Activated naive CD8-positive, alpha-beta T cell treated with anti-CD3 and anti-CD28 coated beads for 36 hours (primary cell): ENCODE measurements at places on chromosomes 6 and 20. TPM values are rescaled to one million over a fixed set of nuclear protein-coding genes. Genes with fewer than 3 reads are reported as not detected.

- DNase-seq = no peak
Measured at GRCh38 chr6:134082191-134082590, 29.8 kb upstream of the SLC2A12 start.

DNA sequence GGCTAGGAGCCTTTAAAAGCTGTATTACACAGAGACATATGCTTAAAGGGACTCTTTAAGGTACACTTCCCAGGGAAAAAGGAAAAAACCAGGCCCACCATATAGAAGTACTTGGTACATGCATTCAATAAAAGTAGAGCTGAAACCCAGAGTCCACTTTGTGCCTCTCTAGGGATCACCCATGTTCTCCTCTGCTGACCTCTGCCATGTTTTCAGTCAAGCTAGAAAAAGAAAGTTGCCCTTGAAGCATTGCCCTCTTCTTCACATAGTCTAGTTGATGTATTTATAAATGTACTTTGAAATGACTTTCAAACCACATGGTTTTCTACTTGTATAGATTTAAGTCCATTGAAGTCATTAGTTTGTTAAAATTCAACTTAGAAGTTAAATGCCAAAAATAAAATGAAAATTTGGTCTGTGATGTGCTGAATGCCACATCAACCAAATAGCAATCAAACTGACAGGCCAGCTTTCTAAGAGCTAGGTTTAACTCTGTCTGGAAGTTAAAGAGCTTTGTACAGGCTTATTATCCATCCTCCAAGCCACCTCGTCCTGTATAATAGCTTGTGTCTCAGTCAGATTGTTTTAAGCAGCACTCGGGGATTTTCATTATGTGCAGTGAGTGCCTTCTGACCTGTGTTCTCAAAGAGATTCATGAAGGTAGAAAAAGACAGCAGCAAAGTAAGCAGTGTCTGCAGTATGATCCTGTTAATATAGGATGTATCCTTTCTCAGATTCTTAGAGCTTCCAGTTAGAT, 238.6 kb upstream of the PLN start:
- DNase-seq = no peak

DNA sequence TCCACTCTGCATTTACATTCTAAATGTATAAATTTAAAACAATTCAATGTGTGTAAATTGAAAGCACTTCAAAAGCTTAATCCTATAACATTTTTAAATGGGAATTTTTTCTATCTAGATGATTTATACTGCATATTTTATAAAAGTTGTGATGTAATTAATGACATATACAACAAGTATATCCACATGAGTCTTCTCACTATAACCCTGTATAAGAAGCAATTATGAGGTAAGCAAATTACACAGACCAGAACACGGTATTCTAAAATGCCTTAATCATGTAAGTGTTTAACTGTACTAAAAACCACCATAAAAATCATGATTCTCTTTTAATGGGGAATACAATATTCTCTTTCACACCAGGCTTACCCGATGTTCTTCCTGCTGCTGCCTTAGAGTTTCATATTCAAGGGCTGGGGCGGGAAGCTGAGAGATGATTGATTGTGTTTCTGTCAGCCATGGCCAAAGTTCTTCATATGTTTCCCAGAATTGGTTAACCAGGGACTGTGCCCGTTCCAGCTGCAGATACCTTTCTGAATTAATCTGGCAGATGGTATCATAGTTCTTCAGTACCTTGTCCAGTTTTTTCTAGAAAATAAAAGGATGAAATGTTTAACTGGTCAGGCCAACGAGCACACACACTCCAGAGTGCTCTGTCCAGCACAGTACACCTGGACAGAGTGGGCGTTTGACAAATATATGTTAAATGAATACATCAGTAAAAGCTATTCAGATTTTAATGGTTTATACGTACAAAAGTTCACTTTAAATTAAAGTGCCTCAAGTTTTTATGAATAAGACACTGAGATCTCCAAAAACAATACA, 127.4 kb downstream of the DST start:
- no peak for DNase-seq

Gene GNAS-AS1
- 1.3 TPM for total RNA-seq

Gene COL21A1
- total RNA-seq = not detected

Gene MYH7B
- 0.33 TPM for total RNA-seq

GRCh38 chr20:36267605-36268381, 31.5 kb downstream of the AAR2 start:
- no peak for DNase-seq

- peak; percentile 24 for DNase-seq
Measured at GRCh38 chr6:37783025-37783855, 36.3 kb upstream of the ZFAND3 start.

Gene RIPOR3
- not detected for total RNA-seq

Gene DEFB121
- total RNA-seq = not detected

DNA sequence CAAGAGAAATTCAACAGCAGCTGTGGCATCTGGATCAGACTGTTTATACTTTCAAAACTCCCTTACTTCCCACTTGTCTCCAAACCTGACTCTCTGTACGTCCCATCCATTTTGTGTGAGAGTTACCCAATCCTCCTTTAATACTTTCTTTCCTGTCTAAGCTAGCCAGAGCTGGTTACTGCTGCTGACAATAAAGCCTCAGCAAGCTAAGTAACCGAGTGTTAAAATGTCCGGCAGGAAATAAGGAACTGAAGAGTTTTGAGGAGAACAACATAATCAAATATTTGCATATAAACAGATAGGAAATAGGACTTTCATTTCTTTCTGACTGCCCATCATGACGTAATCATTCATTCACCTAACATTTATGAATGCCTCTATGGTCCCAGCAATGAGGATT, 11.6 kb downstream of the TMEM30A start:
- DNase-seq = no peak

DNA sequence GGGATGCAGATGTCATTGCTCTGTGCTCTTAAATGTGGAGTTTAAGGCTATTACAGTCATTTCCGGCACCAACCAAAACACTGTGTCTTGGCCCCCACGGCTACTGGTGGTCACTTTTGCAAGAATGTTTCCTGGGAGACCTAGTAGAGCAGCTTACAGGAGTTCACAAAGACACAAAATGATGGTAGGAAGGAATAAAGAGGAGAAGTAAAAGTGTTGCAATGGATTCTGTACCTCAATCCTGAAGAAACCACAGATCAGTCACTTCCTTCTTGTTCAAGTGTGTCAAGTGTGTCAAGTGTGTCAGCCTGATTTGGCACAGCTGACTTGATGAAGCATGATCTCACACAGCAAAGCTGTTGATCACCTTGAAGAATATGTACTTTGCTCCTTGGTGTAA, 344.0 kb downstream of the PLCB1 start:
- DNase-seq = no peak

DNA sequence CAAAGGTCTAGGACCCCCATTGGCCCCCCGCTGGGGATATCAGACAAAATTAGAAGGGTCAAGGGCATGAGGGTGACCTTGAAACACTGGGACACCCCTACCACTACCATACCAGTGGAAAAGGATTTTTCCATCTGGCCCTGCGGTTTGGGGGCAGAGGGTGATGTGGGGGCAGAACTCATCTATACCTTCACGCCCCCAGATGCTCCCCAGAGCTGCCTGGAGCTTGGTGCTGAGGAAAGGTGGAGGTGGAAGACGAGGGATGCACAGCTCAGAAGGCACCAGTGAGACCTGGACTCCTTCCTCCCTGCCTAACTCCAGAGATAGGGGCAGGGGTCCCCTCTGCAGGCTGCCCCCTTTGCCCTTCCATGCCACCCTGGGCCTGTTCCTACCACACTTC, 1.1 kb downstream of the COX4I2 start:
- DNase-seq = no peak

DNA sequence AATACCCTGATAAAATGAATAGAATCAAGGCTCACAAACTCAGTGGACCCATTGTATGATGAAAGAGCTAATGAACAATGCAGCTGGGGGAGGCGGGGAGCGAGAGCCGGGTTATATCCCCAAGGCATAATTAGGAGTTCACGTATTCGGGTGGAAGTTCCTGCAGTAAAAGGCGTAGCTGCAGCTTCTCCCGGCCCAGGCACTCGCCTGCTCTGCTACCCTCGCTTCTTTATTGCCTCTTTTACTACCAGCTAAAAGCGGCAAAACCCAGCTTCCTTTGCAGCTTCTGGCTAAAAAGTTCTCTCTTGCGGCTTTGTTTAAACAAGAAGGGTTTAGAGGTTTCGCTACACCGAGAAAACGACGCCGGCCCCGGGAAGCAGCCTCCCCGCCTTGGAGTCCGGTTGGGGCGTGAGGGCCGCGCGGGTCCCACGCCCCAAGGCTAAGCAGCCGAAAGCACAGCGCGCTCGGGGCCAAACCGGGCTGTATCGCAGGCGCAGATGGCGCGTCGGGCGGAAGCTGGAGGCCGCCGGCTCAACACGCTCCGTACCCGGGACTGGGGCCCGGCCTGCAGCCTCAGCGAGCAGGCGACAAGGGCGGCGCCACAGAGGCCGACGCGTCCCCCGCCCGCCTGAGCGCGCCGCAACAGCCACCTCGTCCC, 1.6 kb downstream of the ZBTB2 start:
- no peak for DNase-seq

- no peak for DNase-seq
Measured at GRCh38 chr6:168541307-168541706, 100.3 kb downstream of the SMOC2 start.

Gene CFB
- 0.82 TPM for total RNA-seq

GRCh38 chr20:32959351-32960221, 44.6 kb downstream of the SUN5 start:
- no peak for DNase-seq

Gene MYCT1
- total RNA-seq = not detected
